ENCODE measurements at places on chromosomes 1 and 21.
A peak's percentile ranks its signal among the peaks of the same experiment; 100 is the strongest.

GRCh38 chr21:33449616-33450015, 30.2 kb downstream of the TMEM50B start:
- DNase-seq, result no peak

GRCh38 chr1:225941187-225941941, at the start of gene LEFTY2:
Gene LEFTY2, minus strand, starts transcription at chr1:225941220. Its CDS starts 80 bp downstream, at chr1:225941140.
- DNase-seq, result no peak

DNA sequence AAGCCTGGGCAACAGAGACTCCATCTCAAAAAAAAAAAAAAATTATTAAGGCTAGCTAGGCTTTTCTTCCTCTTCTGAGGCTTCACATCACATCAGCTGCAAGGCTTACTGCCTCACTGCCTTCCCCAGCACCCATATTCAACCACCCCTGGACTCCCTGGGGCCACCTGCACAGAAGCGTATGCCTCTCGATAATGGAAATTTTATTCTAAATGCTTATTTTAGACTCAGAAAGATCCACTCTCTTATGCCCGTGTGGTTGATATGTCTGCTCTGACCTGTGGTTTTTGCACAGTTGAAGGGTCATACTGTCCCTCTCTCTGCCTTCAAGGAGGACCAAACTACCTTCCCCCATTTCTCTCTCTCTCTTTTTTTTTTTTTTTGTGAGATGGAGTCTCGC, 1.5 kb upstream of the FCRLA start:
- DNase-seq, result no peak

- no peak for DNase-seq
Observed at GRCh38 chr1:200479816-200480215, 70.0 kb upstream of the ZNF281 start.

GRCh38 chr1:116763787-116764465, 9.7 kb downstream of the CD2 start:
- peak; percentile 63 for DNase-seq

- no peak for DNase-seq
Observed at GRCh38 chr1:227796359-227796915, 19.0 kb upstream of the PRSS38 start.

GRCh38 chr1:168825820-168826219, 96.8 kb upstream of the DPT start:
- no peak for DNase-seq

DNA sequence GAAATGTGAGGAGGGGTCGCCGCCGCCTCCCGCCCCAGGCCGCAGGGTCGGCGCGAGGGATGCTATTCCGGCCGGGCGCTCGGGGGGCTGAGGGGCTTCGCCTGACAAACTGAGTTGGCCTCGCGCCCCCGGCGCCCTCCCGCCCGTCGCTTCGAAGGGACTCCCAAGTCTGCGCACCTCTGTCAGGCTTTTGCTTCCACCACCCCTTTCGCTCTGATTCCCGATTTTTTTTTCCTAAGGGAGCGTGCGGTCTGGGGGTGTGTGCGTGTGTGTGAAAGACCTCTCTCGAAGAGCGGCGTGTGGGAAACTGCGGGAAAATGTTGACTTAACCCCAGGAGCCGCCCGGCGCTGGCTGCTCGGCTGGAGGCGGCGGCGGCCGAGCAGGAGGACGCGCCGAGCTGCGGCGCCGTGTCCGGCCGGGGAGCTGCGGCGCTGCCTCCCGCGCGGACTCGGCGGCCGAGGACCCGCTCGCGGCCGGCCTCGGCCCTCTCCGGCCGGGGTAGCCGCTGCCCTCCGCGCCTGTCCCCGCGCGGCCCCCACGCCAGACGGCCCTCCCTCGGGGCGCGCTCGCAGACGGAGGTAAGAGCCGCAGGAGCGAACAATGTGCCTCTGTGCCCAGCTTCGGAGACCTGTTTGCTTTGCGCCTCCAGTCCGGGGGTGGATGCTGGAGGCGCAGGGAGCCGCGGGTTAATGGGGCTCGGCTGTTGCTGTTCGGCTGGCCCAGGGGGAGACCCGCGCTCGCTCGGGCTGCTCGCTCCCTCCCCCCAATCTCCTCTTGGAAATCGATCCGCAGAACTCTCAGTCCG, 1.1 kb downstream of the ADGRL2 start:
- DNase-seq, result no peak

DNA sequence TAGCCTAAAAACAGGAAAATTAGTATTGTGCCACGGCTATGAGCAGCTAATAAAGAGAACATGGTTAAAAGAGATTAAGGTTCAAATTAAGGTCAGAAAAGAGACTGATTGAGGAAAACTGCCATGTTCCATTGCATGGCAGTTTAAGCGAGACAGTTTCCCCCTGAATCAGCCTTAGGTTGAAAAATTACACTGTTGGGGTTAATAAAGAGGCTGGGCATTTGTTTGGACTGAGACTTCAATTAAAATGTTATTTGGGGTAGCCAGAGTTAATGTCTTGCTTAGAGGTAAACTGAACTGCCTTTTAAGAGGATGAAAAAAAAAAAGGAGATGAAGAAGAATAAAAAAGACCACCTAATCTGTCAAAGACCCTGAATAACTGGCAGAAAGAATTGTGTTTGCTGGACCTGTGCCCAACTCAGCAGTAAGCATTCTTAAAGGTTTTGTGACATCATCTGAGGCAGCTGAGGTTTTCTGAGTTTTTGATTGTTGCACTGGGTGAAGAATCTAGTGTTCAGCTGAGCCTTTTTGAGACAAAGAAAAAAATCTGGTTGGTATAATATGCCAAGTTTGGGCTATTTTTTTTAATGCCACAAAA, 17.7 kb upstream of the PROX1 start:
- no peak for DNase-seq

DNA sequence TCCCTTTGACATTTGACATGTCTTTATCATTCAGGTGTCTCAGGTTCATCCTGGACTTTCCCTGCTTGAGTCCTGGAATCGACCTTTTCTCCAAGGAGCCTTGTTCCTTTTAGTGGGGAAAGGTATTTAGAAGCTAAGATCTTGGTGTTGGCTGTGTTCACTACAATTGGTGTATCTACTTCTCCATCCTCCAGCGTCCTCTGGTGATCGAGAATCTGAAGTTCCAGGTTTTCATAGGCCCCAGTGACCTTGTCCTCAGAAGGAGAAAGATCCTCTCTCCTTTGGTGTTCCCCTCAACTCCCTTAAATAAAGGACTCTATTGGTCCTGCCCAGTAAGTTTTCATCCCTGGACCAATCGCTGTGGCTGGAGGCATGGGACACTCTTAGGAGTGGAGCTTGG, 22.1 kb downstream of the MROH7 start:
- no peak for DNase-seq

DNA sequence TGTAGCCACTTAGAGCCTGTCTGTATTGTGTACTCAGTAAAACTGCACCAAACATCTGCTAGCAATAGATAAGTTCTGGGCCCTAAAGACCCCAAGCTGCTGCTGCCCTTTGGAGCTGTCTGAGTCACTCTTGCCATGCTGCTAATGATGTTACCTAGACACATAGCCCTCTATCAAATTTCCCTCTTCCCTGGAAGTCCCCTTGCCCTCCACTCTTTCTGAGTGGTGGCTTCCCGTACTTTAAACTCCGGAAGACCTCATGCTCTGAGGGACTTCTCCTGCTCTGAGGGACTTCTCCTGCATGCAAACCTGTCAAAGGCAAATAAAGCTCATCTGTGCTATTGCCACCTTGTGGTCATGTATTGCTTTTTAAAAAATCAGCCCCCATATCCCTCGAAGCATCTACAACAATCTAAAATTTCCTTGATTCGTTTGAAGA, 34.0 kb downstream of the FH start:
- no peak for DNase-seq

GRCh38 chr1:9294405-9294773, 1.7 kb downstream of the SPSB1 start:
- DNase-seq, result no peak
